Stimulated activated CD8-positive, alpha-beta memory T cell treated with anti-CD3 and anti-CD28 coated beads, Interleukin-15, amount 100 ng/mL, for 1 hour (primary cell): ENCODE measurements at places on chromosomes 4 and X.

DNA sequence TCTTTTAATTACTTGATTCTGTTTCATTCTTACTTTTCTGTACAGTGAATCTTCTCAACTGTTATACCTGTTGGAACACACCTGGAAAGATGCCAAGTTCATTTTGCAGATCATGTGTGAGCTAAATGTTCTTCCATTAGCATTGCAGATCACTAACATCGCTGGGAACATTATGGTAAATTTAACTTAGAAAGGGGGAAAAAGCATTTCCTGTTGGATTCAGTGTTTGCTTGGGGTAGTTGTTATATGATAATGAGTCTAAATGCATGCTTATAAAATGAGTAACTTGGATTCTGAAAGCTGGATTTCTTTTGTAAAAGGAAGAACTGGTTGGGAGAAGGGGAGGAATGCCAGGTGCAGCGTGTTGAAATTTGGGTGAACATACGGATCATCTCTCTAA is 47.6 kb downstream of the POLA1 start:
- no peak for DNase-seq

DNA sequence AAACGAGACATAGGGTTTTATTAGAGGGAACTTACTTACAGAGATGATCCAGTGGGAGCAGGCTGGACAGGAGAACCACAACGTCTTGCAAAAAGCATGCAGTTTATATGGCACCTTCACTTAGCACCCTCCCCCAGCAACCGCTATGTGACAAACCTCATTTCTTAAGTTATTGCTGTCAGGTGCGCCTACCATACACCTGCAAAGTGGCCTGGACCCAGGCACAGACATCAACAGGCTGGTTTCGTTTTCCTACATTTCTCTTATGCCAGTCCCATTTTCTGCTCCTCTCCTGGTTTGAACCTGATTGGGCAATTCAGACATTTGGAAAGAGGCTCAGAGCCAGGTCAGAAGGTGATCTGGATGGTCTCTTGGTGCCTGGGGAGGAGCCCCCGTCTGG is 18.3 kb downstream of the RTL5 start:
- DNase-seq: no peak

DNA sequence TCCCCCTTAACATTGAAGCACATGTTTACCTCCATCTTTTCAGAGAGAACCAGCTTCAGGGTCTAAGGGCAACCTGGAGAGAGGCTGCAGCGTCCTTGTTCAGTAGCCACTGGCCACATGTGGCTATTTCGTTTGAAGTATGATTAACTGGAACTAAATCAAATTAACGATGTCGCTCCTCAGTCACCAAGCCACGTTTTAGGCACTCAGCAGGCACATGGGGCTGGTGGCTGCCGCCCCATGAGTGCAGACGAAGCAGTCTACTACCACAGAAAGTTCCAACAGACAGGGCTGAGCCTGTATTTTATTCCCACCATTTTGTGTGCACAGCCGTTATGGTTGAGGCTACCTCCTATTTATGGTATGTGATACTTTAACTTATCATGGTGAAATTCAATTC is 99.4 kb downstream of the WFS1 start:
- DNase-seq: no peak

GRCh38 chr4:34412233-34412632 is 1832.1 kb downstream of the ARAP2 start:
- no peak for DNase-seq

GRCh38 chr4:90184560-90184959 is 57.4 kb downstream of the CCSER1 start:
- DNase-seq: no peak

DNA sequence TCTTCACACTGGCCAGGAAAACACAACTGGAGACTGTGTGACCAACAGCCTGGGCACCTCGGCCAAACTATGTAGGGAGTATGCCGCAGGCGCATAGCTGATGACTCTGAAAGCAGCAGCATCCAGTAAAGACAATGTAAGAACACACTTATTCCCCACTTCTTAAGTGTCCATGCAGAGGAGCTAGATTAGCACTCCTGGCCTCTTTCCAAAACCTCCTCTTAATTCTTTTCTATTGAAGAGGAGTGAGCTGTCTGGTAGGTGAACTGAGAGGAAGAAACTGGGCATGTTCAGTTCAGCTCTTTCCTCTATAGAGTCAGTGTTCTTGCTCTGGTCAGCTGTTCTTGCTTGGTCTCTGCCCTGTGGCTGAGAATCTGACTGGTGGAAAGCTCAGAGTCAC is 21.1 kb downstream of the NMU start:
- DNase-seq: no peak

GRCh38 chr4:124035364-124036041 is 638.9 kb downstream of the SPRY1 start:
- DNase-seq: no peak

DNA sequence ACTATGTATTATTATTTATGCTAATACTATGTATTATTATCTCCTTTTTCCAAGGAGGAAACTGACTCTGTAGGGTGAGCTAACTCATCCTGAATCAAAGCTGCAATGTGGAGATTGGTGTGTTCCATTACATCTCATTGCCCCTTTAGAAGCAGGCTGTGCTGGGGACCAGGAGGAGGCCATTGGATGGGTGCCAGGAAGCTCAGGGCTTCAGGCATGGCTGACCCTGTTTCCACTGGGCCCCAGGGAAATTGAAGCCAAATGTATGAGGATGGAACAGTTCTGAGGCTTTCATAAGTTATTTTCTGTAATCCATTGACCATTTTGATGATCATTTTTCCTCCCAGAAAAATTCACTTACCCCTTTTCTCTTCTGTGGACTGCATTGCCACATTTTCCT is 418.8 kb upstream of the ZFP42 start:
- no peak for DNase-seq

DNA sequence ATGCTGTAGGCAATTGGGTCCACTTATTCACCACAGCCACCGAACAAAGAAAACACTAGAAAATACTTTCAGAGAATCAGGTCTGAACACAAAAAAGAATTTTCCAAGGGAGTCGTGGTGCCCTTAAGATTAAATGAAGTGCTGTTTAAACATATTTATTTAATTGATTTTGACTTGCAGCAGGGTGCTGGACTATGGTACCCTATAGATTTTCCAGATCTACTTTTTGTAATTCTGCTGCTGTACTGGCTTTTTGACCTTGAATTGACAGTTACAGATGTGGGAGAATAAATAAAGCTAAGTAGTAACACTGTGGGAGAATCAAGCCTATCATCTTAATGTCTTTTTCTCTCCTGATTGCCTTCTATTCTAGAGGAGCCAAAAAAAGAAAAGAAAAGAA is 735.3 kb upstream of the FTHL17 start:
- no peak for DNase-seq

DNA sequence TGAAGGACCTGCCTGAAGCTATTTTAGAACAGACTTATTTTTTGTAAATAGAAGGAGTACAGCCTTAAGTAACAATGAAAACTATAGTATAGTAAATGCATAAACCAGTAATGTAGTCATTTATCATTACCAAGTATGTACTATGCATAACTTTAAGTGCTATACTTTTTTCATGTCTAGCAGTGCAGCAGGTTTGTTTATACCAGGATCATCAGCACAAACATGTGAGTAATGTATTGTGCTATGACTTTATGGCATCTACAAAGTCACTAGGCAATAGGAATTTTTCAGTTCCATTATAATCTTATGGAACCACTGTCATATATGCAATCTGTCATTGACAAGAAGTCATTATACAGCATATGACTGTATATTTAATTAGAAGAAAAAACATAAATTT is 3.4 kb upstream of the ODAPH start:
- no peak for DNase-seq
